ENCODE measurements at places on chromosomes 12 and 14.

GRCh38 chr12:42812086-42812485, 222.5 kb upstream of the PRICKLE1 start:
- no peak for DNase-seq

DNA sequence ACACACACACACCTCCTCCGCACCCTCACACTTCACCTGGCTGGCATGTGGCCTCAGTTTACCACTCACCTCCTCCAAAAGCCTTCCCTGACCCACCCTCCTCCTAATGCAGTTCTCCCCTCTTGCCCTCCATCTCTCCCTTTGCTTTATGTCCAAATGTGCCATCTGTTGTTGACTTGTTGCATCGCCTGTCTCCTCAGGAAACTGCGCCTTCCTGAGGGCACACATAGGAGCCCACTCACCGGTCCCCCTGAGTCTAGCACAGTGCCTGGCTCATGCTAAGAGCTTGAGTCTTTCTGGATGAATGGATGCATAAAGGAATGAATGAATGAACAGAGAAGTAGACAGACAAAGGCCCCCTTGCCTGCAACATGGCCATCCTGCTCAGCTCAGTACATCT, 34.0 kb downstream of the MVK start:
- DNase-seq, result no peak

DNA sequence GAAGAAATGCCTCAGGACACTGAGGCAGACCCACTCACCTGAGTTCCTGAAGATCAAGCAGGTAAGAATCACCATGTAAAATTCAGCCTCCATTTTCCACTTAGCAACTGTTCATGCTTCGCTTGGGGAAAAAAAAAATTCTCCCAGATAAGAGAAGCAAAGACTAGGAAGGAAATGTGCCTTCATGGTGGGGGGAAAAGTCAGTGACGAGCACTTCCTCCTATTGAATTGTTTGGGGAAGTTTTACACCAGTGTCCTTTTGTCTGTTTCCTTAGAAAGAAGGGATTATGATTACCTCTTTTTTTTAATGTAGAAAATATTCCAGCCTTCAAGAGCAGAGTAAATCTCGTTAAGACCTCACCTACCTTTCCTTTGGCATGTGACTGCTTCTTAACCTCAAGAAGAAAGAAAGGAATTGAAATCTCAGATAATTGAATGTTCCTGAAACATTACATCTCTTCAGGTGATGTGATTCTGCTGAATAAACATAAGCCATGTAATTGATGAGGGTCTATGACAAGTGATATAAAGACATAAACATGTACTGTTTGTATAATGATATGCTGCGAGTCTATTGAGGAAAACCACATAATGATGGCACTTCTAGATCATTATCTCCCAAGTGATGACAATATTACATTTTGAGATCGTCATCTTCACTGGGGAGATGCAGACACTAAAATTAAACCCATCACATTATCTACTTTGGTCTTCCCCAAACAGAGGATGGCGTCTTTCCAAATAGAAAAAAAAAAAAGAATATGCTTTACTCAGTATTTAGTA, at the start of gene PTPRB:
Gene PTPRB (minus strand): TSS at position 127 of the 783 bp plus-strand sequence. CDS start 34 bp downstream, at position 93.
- no peak for DNase-seq

GRCh38 chr12:63911341-63911740, 66.8 kb downstream of the SRGAP1 start:
- DNase-seq, result no peak
